ENCODE measurements at places on chromosomes 13 and 19. TPM values are rescaled to one million over a fixed set of nuclear protein-coding genes. Genes with fewer than 3 reads are reported as not detected.

Gene CRX
- not detected for total RNA-seq

Gene FAM83E
- total RNA-seq, result 5.5 TPM

Gene KCNN1
- 63.5 TPM for total RNA-seq

Gene CDX2
- total RNA-seq, result not detected

Gene THOP1
- 186 TPM for total RNA-seq

Gene SSC5D
- 2.2 TPM for total RNA-seq

Gene CEACAM7
- total RNA-seq, result 0.43 TPM

Gene LGALS4
- 0.81 TPM for total RNA-seq

Gene IFI30
- not detected for total RNA-seq

Gene TMC4
- total RNA-seq, result 0.96 TPM

Gene CPAMD8
- total RNA-seq, result 1.0 TPM

Gene LRCH1
- 25.3 TPM for total RNA-seq

Gene PAK4
- total RNA-seq, result 55.2 TPM

Gene EBI3
- total RNA-seq, result 1.5 TPM

Gene NXNL1
- not detected for total RNA-seq

Gene NLRP9
- not detected for total RNA-seq

Gene PRR12
- total RNA-seq, result 51.4 TPM

Gene S1PR2
- total RNA-seq, result 10.0 TPM

Gene MAST1
- total RNA-seq, result 22.2 TPM

Gene CRLF1
- 305 TPM for total RNA-seq

Gene FBN3
- total RNA-seq, result 0.06 TPM

Gene ZNF667
- total RNA-seq, result 7.8 TPM

Gene CBY2
- not detected for total RNA-seq
